Stimulated activated CD4-positive, alpha-beta T cell treated with anti-CD3 and anti-CD28 coated beads, Interleukin-15, amount 100 ng/mL, for 24 hours (primary cell): ENCODE measurements at places on chromosomes 13 and 19.

DNA sequence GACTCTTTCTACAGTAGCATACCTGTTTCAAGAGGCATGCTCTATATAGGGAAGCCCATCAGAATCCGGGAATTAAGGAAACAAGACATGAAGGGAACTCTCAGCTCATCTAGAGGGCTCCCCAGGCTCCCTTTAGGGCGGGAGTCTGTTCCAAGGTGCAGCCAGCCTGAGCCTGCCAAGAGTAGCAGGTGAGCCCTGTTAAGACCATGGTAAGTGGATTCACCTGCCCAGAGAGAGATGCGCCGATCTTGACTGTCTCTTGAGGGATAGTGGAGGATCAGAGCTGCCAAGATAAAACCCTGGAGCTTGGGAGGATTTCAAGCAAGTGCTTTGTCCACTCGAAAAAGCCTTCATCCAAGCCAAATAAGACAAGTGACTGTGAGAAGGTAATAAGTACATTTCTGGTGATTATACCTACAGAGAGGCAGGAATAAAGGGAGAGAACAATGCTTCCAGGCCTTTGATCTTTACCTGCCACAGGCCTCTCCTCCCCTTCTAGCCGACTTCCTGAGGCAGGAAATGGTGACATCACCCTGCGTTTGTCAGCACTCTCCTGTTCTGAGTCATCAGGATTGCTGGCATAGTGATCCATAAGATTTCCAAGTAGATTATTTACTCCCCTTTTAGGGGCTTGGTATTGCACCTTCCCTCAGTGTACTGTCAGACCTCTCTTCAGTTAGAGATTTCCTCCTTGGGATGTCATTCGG lies 31.5 kb downstream of the KLF5 start:
- DNase-seq, result peak; percentile 12

- peak; percentile 34 for DNase-seq
Observed at GRCh38 chr19:56765137-56765536, 75.4 kb downstream of the PEG3 start.

- no peak for DNase-seq
Observed at GRCh38 chr13:54162069-54162468, 1133.5 kb downstream of the OLFM4 start.

GRCh38 chr13:19586904-19587634 lies 25.7 kb upstream of the TPTE2 start:
- peak; percentile 88 for DNase-seq

- no peak for DNase-seq
Observed at GRCh38 chr19:32924200-32924599, 47.6 kb downstream of the CEP89 start.
